Central memory CD4-positive, alpha-beta T cell (primary cell): ENCODE measurements at places on chromosomes 4 and X.
A peak's percentile ranks its signal among the peaks of the same experiment; 100 is the strongest.

DNA sequence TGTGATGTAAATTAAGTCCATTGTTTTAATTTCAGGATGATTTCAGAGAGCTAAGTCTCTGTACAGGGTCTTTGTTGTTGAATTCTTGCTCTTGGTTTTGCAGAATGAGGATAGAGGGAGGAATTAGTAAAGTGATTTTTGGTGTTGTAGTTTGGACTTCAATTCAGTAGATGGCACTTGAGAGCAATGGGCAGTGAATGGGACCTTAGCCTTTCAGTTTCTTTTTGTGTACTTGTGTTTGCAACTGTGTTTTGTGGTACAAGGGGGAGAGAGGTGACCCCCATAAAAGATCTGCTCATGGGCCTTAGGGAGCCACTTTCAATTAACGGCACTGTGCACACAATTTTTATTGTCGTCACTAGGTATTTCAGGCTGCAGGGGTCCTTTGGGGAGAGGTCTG lies 340.0 kb downstream of the DCAF12L2 start:
- no peak for DNase-seq

GRCh38 chr4:12110627-12111026 lies 681.9 kb upstream of the HS3ST1 start:
- DNase-seq = no peak

- DNase-seq = no peak
Measured at GRCh38 chrX:84168095-84168494, 19.9 kb downstream of the RPS6KA6 start.

DNA sequence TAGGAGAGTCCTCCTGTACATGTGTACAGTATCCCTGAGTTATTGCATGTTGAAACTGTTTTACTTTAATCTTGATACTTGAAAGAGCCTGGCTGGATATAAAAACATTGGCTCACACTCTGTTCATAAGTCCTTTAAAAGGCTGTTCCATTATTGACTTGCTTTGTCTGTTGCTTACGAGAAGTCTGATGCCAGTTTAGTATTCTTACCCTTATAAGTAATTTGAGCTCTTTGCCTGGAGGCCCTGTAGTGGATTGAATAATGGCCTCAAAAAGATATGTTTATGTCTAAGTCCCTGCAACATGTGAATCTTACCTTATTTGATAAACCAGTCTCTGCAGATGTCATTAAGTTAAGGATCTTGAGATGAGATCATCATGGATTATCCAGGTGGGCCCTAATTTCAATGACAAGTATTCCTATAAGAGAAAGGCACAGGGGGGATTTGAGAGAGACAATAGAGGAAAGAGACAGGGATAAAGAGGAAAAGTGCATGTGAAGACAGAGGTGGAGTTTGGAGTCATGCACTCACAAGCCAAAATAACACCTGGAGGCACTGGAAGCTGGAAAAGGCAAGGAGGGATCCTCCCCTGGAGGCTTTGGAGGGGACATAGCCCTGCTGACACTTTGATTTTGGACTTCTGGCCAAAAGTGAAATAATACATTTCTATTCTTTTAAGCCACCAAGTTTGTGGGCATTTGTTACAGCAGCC lies 98.1 kb downstream of the IRF2 start:
- DNase-seq = no peak

- no peak for DNase-seq
Measured at GRCh38 chr4:68218044-68218443, 27.4 kb downstream of the TMPRSS11B start.

- DNase-seq = peak; percentile 54
Measured at GRCh38 chrX:136691028-136691809, 43.3 kb downstream of the CD40LG start.

DNA sequence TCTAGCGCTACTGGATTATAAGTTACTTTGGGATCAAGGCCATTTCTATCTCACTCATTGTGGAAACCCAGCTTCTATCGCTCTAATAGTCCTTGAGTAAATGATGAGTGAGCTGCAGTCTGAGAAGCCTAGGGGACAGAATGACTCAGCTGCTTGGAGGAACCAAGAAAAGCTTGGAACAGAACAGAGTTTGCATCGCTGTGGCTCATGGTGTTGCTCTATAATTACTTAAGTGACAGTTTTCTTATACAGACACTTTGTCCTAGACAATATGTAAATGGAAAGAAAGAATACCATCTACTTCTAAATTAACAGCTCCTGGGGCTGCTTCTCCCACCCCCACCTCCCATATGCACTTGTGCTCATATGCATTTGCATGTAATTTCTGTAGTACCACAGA lies 156.9 kb downstream of the SLIT2 start:
- no peak for DNase-seq

DNA sequence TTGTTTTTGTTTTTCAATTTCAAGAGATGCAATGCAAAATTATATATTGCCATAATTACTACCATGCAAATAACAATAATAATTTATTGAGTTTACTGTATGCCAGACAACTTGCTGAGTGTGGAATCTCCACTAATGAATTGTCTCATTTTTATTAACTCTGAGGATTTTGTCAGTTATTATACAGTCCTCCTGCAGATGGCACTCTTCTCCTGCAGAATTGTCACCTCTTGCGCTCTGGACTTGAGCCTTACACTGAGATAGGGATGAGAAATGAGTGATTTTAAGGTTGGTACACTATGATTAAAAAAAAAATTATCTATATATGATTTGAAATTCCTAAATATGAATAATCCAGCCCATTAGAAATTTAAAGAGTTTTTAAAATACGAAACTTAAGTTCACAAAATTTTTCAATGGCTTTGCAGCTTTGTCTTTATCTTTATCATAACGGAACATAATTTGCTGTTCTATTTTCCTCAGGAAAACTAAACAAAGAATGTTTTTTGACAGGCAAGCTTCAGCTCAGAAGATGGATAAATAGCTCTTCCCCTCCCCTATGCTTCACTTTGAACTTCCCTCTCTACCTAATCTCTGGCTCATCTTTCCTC lies 12.7 kb upstream of the PAQR3 start:
- peak; percentile 37 for DNase-seq

DNA sequence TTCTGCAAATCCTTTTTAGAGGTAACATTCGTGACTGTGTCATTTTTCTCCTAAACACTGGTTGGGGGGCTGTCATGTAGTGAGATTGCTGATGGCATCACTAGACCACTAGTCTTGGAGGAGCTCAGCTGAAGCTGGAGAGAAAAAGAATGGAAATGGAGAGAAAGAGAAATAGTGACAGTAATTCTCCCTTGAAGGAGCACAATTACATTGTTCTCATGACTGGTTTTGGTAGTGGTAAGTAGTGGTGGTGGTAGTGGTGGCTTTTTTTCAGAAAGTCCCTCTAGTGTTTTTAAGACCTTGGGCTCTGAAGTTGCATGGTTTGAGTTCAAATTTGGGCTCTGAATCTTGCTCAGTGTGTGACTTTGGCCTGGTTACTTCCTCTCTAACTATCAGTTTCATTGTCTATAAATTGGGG lies 99.8 kb downstream of the LARP7 start:
- DNase-seq = no peak

DNA sequence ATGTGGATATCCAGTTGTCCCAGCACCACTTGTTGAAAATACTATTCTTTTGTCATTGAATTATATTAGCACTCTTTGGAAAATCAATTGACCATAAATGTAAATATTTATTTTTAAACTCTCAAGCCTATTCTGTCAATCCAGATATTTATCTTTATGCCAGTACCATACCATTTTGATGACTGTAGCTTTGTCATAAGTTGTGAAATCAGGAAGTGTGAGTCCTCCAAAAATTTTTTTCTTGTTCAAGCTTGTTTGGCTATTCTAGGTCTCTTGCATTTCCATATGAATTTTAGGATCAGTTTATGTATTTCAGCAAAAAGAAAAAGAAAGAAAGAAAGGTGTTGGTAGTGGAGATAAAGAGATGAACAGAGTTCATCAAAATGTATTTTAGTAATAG lies 8.2 kb upstream of the SMPX start:
- DNase-seq = no peak

- no peak for DNase-seq
Measured at GRCh38 chr4:4461178-4461577, 74.3 kb downstream of the NSG1 start.

- no peak for DNase-seq
Measured at GRCh38 chr4:183355405-183355804, 33.2 kb upstream of the CLDN24 start.

- DNase-seq = no peak
Measured at GRCh38 chr4:147714575-147715401, 17.1 kb upstream of the ARHGAP10 start.

- no peak for DNase-seq
Measured at GRCh38 chr4:126991965-126992364, 640.8 kb upstream of the INTU start.

DNA sequence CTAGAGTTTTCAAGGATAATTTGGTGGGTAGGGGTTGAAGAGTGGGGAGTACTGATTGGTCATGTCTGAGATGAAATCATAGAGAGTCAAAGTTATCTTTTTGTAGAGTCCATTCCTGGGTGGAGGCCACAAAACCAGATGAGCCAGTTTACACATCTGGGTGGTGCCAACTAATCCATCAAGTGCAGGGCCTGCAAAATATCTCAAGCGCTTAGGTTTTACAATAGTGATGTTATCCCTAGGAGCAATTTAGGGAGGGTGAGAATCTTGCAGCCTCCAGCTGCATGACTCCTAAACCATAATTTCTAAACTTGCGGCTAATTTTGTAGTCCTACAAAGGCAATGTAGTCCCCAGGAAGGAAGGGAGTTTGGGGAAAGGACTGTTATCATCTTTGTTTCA lies 988.3 kb upstream of the LCORL start:
- DNase-seq = no peak

DNA sequence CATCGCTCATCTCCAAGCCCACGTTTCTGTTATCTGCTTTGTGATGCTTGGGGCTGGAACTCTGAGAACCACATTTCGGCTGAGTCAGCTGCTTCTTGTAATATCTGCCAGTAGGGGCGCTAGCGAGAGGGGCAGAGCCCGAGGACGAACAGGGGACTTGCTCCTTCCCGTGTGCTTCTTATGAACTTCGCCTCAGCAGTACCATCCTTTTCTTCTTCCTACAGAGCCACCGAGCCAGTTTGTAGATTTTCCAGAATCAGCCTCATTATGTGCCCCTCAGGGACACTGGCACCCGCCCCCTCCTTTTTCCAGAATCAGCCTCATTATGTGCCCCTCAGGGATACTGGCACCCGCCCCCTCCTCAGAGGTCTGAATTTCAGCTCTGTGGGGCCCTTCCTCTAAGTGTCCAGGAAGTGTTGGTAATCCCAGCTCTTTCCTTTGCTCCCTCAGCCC lies 441.7 kb upstream of the RASGEF1B start:
- peak; percentile 23 for DNase-seq

DNA sequence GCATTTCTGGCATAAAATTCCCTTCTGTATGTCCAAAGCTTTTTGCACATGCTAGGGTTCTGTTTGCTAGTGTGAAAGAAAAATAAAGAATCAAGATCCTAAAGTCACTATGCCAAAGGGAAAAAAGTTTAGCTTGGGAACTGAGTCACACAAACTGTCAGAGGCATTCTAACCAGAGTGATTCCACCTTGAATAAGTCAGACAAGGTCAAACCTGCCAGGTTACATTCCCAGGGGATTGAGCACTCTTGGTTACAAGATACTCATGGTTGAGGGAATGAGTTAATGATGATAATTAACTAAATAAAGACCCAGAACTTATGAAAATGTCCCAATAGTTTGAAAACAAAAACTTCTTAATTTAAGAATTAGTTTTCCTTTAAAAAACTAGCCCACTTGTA lies 13.7 kb upstream of the UGT2B17 start:
- DNase-seq = no peak

GRCh38 chrX:113966791-113967190 lies 617.1 kb upstream of the HTR2C start:
- DNase-seq = no peak

DNA sequence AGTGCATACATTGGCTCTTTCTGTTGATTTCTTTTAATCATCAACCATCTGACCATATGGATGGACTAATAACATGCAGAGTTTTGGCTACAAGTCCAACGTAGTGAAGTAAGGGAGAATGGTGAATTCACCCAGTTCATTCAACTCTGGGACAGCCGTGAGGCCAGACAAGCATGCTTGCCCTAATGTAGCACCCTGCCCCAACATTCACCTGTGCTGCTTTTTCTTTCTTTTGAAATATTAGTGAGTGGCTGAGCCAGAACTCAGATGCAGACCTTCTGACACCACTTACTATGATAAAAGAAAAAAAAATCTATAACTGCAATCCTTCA lies 17.5 kb downstream of the ARSJ start:
- no peak for DNase-seq

- DNase-seq = no peak
Measured at GRCh38 chr4:135412213-135412612, 1210.6 kb upstream of the PABPC4L start.

DNA sequence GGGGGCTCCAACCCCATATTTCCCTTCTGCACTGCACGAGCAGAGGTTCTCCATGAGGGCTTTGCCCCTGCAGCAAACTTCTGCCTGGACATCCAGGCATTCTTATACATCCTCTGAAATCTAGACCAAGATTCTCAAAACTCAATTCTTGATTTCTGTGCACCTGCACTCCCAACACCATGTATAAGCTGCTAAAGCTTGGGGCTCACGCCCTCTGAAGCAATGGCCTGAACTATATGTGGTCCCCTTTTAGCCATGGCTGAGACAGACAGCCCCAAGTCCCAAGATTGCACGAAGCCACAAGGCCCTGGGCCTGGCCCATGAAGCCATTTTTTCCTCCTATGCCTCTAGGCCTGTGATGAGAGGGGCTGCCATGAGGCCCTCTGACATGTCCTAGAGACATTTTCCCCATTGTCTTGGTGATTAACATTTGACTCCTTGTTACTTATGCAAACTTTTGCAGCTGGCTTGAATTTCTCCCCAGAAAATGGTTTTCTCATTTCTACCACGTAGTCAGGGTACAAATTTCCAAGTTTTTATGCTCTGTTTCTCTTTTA lies 468.0 kb upstream of the SLIT2 start:
- DNase-seq = no peak

DNA sequence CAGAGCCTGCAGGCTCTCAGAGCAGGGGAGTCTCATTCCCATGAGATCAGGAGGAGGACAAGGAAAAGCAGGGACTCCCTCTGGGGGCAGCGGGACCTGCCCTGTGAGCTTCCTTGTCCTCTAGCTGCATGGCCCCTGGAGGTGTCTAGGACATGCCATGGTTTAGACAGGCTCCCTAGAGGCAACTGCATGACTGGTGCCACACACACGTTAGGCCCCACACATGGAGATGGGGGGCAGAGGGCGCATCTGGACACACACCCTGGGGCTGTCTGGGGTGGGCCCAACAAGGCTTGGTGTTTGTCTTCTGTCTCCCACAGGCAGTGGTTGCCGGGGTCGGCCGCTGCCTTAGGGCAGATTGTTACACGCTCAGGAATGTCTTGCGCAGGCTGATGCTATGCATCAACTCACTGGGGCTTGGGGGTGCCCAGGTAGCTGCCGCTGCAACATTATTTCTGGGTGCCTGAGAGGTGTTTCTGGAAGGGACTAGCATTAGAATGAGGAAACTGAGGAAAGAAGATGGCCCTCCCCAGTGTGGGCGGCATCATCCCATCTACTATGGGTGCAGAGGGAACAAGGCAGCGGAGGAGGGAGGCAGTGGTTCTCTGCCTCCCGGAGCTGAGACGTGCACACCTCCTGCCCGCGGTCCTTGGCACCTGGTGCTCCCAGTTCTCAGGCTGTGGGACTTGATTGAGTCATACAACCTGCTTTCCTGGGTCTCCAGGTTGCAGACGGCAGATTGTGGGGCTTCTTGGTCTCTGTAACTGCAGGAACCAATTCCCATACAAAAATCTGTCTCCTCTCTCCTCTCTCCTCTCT lies 32.1 kb upstream of the GPR78 start:
- DNase-seq = no peak

- DNase-seq = no peak
Measured at GRCh38 chr4:126358041-126358440, 1043.3 kb downstream of the FAT4 start.

GRCh38 chr4:85391589-85392410 lies 83.2 kb upstream of the ARHGAP24 start:
- DNase-seq = no peak
